ENCODE measurements at places on chromosomes 13 and 19. TPM values are rescaled to one million over a fixed set of nuclear protein-coding genes. Genes with fewer than 3 reads are reported as not detected.

GRCh38 chr13:43749503-43749902 is 37.3 kb downstream of the ENOX1 start:
- DNase-seq, result no peak
- no peaks in the 10 kb centered on the region for H3K27me3 ChIP-seq
- peaks cover 17% of the 10 kb centered on the region for H3K4me1 ChIP-seq
- no peak overlapping the region for H3K27ac ChIP-seq
- H3K4me3 ChIP-seq, result no peak overlapping the region
- H3K36me3 ChIP-seq, result no peaks in the 10 kb centered on the region

DNA sequence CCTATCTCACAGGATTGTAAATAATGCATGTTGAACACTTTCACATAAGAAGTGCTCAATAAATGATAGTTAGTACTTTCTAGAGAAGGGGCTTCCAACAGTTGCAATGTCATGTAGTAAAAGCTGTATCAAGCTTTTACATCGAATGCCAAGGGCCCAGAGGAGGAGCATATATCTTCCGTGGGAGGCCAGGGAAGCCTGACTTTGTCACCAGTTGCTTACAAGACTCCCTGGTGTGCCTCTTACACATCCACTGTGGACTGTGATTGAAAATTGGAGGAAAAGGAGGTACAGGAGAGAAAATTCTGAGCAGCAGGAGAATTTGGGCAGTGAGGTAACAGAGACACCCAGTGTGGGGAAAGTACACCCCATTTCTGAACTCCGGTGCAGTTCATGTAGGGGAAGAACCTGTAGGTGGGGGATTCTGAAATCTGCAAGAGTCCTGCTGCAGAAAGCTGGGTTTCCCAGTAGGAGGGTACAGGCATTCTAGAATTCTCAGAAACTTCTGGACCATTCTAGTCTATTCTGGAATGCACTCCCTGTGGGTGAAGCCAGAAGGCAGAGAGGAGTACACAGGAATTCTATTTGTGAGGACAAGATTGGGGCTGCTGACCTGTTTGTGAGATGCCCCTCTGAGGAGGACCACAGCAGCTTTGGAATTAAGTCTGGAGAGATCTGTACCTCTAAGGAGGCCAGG is 54.0 kb downstream of the ALOX5AP start:
- H3K4me1 ChIP-seq, result no peaks in the 10 kb centered on the region

The OR1M1 gene
- not detected for total RNA-seq

DNA sequence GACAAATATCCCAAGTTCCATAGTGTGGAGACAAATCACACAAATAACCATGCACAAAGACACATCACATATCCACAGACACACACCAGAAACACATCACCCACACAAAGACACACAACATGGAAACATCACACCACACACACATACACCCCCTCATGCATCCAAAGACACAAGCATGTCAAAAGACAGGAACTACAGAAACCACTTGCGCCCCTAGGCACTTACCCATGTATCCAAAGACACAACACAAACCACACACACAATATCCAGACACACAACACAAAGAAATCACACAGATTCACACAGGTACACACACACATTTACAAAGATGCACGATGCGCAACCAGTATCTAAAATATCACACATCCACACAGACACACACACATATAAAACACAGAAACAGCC is 901 bp downstream of the DPF1 start:
- peaks cover 12% of the 10 kb centered on the region for H3K4me1 ChIP-seq
- no peak overlapping the region for H3K27ac ChIP-seq
- no peaks in the 10 kb centered on the region for H3K36me3 ChIP-seq
- H3K27me3 ChIP-seq, result peaks cover 60% of the 10 kb centered on the region
- H3K4me3 ChIP-seq, result no peak overlapping the region

DNA sequence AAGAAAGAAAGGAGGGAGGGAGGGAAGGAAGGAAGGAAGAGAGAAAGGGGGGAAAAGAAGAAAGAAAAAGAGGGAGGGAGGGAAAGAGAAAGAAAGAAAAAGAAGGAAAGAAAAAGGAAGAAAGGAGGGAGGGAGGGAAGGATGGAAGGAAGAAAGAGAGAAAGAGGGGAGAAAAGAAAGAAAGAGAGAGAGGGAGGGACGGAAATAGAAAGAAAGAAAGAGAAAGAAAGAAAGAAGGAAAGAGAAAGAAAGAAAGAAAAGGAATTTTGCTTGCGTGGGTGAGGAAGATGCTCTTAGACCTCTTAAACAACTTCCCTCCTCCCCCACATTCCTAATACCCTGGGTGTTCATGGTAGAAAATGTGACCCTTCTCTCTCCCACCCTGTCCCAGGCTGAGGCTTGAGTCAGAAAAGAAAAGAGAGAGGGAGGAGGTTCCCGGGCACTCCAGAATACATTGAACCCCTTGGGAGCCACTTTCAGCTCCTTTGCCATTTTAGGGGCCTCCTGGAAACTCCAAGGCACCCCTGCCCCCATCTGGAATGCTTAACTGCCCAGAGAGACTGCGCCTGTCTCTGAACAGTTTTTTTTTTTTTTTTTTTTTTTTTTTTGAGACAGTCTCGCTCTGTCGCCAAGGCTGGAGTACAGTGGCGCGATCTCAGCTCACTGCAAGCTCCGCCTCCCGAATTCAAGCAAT is 9.2 kb upstream of the KANK3 start:
- no peak for DNase-seq
- no peaks in the 10 kb centered on the region for H3K27me3 ChIP-seq
- no peak overlapping the region for H3K27ac ChIP-seq
- H3K36me3 ChIP-seq, result no peaks in the 10 kb centered on the region
- H3K4me1 ChIP-seq, result no peaks in the 10 kb centered on the region
- peak overlapping the region; percentile 20 for H3K4me3 ChIP-seq

Measured in sigmoid colon (tissue), 7 donors.